ENCODE measurements at places on chromosomes 5 and 9.

GRCh38 chr9:16679327-16679821, 191.1 kb downstream of the BNC2 start:
- no peak for DNase-seq

DNA sequence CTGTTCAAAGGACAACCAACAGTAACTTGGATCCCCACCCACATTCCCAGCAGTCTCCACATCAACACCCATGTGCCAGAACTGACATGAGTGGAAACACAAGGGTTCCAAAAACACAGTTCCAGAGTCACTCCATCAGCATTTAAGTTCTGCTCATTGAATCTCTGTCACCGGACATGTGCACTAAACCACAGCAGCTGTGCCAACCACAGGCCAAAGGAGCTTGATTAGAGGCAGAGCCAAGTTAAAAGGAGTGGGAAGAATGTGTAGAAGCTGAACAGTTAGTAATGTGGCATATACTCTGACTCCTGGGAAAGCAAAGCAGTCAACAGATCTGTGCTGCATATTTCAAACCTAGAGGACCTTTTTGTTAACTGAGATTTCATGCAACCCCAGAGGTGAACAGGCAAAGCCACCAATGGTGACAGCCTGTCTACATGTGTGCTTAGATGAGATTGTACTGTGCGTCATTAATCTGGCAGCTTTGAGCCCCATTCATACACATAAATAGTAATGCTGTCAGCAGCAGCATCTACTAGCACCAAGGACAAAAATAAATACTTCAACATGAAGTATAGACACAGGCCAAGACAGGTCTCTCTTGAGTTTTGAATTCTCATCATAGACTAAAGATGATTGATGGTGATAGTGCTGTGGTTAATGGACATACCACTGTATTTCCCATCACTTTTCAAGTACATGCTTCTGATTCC, 16.4 kb upstream of the FST start:
- no peak for DNase-seq

DNA sequence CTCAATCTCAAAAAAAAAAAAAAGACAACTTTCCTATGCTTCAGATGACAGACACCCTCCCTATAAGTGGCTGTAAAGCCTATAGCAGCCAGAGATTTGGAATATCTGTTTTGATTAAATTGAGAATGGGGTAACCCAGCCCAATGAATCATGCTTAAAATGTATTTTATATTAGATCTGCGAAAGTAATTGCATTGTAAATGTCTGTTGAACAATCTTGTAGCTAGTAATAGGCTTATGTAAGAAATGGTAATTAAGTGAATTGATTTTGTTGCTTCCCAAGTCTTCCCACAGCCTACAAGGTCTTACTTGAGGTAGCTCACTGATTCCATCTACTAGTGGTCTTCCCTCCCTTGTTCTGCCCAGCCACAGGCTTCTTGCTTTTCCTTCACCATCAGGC, 590.7 kb downstream of the ACTL7B start:
- DNase-seq, result no peak

- DNase-seq, result no peak
These were observed 80.2 kb downstream of the OSTF1 start for GRCh38 chr9:75168270-75169178.

GRCh38 chr5:172216345-172216744, 22.4 kb downstream of the EFCAB9 start:
- no peak for DNase-seq

DNA sequence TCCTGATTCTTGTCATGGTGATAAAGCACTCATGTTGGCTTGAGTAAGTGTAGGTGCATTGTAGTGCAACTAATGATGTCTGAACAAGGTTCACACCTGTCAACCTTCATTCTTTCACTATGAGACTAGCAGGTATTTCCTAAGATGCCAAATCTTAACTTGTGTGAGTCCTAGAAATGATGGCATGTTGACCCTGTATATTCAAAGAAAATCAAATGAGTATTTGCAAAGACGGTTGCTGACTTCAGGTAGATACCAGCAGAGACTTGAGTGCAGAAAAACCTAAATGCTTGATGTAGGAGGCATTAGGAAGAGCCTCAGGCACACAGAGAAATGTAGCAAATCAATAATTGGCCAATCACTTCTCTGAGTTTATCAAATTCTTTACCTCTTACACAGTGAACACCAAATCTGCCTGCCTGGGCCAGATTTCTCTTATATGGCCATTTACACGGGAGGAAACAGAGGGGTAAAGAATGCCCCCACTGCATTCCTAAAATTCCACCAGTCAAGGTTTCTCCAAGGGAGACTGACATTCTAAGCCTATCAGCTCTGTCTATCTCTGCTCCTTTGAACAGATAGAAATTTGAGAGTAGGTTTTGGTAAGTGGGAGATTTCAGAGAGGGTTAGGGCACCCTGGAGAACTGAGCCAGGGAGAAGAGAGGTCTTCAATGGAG, 488.6 kb upstream of the WWC1 start:
- no peak for DNase-seq

DNA sequence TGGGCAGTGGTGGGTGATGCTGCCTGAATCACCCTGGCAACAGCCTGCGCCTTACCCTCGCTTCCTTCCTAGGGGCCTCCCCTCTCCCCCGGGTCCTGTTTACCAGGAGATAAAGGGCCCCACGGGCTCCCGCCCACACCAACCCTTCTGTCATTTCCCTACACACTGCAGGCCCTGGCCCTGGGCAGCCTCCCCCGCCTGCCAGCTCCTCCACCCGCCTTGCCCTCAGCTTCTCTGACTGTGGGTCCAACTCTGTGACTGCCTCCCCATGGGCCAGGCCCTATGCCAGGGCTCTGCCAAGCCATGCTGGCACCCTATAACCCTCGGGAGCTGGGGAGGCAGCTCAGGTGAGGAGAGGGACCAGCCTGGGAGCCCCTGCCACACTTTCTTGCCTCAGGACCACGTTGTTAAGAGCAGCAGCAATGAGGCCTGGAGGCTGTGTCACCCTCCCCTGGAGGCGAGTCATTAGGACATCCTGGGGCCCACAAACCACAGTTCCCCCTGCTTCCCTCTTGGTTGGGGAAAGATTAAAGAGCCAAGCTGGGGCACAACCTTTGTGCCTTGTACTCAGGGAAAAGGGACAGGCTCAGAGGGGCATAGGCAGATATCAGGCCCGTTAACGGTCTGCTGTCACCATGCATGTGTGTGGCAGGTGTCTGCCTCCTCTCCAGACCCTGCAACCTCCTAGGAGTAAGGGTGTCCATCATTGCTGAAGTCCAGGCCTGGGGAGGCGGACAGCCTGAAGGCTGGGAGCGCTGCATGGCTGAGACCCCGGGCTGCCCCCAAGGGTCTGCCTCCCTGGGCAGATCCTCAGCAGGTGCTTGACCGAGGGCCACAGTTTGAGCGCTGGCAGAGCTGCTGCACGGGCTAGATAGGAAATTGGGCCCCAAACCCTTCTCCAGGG, 2.8 kb downstream of the MGAT4B start:
- DNase-seq, result no peak

DNA sequence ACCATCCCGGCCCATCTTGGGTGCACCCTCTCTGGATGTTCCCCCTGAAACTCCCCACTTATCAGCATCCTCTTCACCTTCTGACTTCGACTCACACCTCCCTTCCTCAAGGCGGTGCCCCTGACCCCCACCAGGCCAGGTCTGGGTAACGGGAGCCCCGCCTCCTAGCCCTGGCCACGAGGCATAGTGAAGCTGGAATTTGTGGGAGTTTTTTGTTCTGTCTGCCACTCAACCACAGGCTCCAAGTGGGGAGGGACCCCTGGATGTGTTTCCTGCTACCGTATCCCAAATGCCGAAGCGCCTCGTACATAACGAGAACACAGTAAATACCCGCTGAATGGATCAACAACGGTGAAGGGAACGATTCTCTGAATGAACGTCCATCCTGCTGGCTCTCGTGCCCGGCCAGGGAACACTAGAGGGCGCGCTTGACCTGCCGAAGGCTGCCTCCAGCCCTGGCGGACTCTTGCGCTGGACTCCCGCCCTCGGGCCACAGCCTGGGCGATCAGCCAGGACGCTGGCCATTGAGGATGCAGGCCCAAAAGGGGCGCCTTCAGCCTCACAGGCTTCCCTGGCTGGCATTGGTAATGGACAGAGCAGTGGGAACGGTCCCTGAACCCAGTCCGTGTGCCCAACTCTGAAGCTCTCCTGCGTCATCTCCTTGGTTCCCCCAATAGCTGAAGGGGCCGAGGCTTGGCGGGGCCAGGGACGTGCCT, 47.3 kb upstream of the PHYKPL start:
- peak; percentile 35 for DNase-seq

DNA sequence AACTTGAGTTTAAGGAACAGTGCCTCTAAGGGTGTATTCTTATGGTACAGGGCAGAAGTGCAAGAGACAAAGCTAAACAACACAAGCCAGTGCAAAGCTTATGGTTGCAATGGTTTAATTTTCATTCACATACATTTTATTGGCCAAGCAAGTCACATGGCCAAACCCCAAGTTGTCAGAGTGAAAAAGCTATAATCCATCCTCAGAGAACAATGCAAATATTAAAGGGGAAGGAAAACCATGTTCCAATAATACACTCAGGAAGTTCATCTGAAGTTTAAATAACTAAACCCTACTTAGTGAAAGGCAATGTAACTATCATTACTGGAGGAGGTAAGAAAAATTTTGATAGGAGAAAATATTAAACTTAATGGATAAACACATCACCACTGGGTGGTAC, 26.6 kb upstream of the TLR4 start:
- DNase-seq, result no peak

All from activated T-helper 1 cell treated with anti-CD3 and anti-CD28 coated beads, Interleukin-2, amount 50 U/mL, for 16 hours (primary cell).